Inflammatory macrophage treated with lipopolysaccharide for 4 hours (primary cell): ENCODE measurements at places on chromosomes 6 and 20.

GRCh38 chr6:32968867-32969684 lies 682 bp downstream of the BRD2 start:
- peak; percentile 76 for DNase-seq

GRCh38 chr6:3370361-3371221 lies 86.3 kb downstream of the SLC22A23 start:
- no peak for DNase-seq

GRCh38 chr6:28880894-28881780 lies 42.6 kb downstream of the TRIM27 start:
- DNase-seq: peak; percentile 61

- no peak for DNase-seq
These were observed 497.7 kb upstream of the MARCKS start for GRCh38 chr6:113359155-113360140.

- peak; percentile 30 for DNase-seq
These were observed 1.4 kb downstream of the GFOD1 start for GRCh38 chr6:13485923-13486562.

DNA sequence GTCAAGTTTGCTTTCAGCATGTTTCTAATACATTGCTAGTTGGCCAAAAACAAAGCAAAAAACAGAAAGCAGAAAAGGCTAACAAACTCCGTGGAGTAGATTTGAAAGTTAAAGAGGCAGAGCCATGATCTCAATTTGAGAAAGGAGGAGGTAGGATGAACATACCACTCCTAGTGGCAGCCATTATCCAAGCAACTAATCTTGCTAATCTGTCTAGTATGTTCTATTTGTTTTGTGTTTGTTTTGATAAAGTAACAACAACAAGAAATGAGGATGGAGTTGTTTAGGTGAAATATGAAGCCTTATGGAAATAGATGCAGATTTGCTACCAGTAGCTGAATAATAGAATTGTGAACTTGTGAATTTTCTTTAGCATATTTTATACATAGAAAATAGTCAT lies 295.5 kb upstream of the PRDM1 start:
- no peak for DNase-seq

GRCh38 chr6:53437557-53438202 lies 88.9 kb upstream of the ELOVL5 start:
- peak; percentile 88 for DNase-seq

GRCh38 chr20:48604936-48605335 lies 222.9 kb downstream of the PREX1 start:
- DNase-seq: no peak

DNA sequence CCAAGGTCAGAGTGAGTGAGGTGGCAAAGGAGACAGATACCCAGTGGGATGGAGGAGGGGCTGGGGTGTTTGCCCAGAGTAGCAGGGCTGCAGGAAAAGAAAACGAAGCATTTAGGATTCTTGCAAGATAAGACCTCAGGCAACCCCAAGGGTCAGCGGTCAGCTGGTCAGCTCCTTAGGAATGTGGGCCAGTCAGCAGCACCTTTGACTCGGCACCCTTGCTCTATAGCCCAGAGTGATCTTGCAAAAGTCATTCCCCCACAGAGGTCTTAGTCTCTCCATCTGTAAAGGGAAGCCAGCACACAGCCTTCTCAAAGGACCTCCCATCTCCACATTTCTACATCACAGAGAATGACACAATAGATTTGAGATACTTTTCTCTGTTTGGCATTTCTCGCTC lies 56.7 kb downstream of the VEGFA start:
- DNase-seq: no peak

DNA sequence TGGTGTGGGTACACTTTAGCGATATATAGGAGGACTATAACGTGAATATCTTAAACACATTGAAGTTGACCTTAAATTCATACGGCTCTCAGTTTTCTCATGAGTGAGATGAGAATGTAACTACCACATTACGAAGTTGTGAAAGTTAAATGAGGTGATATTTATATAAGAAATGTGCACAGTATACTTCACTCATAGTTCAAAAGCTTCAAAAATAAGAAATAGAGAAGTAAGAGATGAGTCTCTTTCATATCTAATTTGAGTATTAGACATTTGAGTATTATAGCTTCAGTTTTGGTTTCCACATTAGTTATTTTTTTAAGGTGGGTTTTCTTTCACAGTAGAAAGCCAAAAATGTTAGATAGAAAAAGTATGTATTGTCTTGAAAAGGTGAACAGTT lies 183.3 kb downstream of the NKAIN2 start:
- no peak for DNase-seq

GRCh38 chr20:17910828-17911294 lies 57.7 kb downstream of the SNX5 start:
- peak; percentile 65 for DNase-seq
